ENCODE measurements at places on chromosomes 1 and 21.

DNA sequence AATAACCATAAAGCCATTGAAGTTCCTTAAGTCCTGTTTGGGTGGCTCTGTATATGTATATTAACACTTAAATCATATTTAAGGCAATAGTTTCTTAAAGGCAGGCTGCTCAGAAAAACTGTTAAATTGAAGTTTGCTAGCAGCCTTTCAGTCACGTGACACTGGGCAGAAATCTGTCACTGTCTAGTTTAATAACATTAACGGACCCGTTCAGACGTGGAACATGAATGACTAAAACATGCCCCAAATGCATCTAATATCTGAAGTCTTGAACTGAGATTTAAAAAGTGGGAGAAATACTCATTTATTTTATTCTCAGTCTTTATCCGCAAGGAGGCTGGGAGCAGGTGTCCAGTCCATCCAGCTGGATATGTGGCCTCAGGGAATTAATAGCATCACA, 3.3 kb upstream of the SPATA1 start:
- no peak for DNase-seq

DNA sequence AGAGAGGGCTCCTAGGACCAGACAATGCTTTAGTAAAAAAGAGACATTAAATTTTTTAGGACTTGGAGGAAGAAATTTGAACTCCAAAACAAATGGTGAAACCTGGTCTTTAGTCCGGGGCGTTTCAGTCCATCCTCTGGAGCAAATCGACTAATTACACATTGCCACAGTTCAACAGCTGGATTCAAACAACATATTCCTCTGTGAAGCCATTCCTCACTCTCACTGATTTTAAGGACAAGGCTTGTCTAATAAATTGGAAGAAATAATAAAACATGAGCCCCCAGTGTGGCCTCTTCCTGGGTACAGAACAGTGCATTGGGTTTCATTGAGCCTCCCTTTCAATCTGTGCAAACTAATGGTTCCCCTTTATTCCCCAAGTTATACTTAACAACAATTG, 165.1 kb downstream of the UCK2 start:
- no peak for DNase-seq

GRCh38 chr1:77539519-77540142, 142.8 kb downstream of the ZZZ3 start:
- no peak for DNase-seq

DNA sequence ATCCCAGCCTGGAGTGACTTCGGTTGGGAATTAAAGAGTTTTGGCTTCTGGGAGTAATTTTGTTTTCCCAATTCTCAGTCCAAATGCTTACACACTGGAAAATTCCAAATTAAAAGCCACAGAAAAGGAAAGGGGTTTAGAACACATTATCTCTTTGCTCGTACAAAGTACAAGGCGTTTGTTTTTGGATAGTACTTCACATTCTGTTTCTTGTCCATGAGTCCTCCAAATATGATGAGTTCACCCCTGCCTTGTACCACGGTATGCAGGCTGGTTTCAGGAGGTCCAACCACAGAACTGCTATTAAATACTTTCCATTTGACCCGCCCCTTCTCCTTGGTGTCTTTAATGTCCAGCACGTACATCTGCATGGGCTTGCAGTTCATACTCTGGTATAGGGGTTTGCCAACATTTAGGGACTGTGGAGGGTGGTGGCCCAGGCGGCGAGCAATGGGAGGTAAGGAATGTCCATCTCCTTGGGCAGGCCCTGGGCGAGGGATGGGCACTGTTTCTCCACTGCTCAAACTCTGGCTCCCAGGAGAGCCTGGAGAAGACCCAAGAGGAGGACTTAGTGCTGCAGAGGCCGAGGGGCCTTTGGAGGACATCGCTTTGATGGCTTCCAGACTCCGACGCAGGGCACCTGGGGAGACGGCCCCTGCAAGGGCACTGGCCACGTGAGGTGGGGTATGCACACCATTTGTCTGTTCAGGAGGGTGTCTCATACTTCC, 13.7 kb upstream of the CPLANE2 start:
- DNase-seq, result no peak

DNA sequence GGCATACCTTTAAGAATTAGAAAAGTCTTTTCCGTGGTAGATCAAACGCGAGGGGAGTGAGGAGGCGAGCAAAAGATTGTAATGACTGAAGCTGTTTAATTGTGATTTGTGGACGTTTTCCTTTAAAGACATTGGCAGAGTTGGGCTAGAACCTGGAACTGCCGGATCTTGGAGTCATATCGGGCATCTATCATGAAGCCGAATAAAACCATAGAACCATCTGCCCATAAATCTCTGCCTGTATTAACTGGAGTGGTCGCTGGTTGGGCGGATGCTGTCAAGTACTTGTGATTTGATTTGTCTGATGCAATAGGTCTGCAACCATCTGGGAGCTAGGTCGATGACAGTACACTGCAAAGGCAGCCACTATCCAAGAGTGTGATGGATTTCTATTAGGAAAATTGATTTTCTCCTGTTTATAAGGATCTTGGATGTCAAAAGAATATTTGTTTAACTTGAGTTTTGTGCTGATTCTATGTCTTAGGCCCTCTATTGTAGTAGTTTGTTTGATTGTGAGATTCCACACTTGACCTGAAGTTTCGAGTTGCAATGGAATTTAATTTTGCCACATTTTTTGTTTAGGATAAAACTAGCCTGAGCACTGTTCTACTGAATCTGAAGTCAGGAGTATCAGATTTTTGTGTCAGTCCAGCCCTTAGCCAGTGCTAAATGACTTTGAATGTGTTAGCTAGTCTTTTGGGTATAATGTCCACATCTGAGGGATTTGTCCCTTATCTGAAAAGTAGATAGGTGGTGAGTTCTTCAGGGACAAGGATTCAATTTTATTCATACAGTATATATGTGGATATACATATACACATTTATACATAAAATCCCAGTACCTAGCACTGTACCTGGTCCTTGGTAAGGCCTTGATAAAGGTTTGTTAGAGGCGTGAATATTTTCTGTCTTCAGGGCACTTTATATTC, 1.2 kb downstream of the SARS1 start:
- peak; percentile 40 for DNase-seq

- peak; percentile 24 for DNase-seq
Measured at GRCh38 chr1:110087812-110088738, 17.6 kb upstream of the ALX3 start.

DNA sequence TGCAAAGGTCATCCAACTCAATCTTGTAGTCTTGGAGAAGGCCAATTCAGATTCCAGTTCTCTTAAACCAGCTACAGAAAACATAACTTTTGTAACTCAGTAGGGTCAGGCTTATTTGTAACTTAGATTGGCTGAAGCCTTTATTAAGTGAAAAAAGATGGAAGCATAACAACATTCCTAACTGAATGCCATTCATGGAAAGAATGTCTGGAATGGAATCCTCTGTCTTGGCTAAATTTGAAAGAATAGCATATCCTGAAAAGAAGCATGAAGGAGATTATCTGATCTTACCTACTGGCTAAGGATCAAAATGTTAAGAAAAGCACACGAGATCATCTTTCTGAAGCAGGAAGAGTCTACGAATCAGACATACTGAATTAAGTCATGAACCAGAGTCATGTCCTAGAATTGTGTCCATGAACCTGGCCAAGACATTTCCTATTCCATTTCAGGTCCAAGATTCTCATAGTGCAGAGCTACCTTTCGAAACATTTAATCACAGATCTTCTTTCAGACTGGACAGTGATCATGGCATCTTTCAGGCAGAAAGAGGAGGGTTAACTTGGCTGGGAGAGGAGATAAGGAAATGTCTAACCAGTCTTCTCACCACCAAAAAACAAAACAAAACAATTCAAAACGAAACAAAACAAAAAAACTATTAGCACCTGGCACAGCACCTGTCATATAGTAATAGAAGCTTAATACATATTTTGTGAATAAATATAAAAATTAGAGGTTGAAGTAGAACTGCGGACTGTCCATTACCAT, 75.6 kb downstream of the XCL2 start:
- DNase-seq, result no peak

DNA sequence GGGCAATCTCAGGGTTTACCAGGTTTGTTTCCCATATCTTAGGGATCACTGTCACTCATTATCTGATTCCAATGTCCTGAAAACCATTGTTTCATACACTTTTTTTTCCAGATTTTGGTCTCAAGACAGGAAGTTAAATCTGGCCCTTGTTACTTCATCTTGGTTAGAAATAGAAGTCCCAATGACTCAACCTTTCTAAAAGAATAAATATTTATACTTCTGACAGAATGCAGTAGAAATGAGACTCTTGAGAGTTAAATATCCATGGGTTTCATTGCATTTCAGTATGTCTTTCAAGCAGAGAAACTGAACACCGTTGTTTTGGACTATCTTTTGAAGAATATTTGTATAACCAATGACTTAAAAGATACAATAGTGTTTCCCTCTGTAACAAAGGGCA, 19.8 kb upstream of the VCAM1 start:
- no peak for DNase-seq

DNA sequence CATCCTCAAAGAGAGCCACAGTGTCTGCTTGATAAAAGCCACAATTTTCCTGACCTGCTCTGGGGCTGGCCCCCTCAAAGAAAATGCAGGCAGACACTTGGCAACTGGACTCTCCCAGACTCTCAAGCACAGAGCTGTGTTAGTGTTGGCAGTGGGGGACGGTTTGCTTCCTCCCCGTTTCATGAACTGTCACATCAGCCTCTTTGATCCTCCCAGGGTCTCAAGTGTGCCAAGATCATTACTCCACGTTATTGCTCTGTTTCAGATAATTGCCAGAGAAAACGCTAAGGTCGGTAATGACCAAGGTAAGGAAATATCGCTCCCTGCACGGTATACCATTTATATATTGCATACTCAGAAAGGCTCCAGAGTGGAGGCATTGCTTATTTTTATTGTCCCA, 138.8 kb downstream of the NTMT2 start:
- DNase-seq, result peak; percentile 83

DNA sequence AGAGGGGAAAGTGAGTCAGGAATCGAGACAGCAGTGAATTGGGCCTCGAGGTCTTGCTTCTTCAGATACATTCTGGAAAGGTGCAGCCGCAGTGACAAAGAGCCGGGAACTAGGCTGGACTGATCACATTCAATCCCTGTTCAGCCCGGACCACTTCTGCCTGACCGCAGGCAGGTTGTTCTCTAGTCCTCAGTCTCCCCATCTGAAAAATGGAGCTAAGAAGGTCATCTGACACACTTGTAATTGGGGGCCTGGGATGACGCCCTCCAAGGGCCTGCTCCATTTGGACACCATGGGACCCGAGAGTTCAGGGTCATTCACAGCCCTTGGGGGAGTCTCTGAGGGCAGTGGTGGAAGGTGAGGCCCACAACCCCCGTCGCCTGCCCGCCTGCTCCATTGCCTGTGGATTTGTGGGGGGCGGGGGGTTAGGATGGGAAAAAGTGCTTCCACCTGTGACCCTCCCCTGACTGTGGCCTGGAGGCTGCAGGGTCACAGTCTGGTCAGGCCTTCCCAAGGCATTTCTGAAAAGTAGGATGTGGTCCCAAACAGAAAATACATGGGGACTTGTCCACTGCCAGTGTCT, 87.9 kb upstream of the CSF3R start:
- no peak for DNase-seq

DNA sequence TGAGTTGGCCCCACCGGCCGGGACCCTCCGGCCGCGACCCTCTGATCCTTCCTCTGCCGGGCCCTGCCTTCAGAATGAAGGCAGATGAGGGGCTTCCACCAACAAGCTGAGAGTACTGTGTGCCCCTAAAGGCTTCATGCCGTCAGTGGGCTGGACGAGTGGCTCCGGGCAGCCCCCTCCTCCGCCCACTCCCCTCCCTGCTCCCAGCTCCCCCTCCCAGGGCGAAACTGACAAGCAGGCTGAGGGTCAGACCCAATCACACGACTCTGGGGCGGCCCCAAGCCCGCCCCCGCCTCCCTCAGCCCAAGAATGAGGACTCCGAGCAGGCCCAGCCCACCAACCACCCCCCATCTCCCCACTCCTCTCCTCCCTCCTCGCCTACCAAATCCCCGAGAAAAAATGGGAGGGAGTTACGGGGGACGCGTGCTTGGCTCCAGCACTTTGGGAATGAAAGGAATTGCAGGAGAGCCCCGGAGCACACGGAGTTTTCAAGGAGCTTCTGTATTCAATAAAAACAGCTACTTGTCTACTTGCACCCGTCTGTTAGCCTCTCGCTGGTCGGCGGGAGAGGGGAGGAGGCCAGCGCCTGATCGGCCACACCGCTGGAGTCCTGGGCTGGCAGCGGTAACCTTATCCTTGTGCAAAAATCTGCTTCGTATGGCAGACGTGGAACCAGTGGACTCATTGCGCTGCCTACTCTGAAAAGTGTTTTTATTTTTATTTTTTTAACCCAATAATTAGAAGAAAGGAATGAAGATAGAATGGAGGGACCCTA, at the start of gene COL11A1:
TSS of gene COL11A1 (minus strand) at position 147 of the 775 bp plus-strand sequence. CDS start 344 bp downstream, outside the sequence.
- DNase-seq, result no peak
